CD8-positive, alpha-beta T cell (primary cell): ENCODE measurements at places on chromosomes 6 and 20. TPM values are rescaled to one million over a fixed set of nuclear protein-coding genes. Genes with fewer than 3 reads are reported as not detected.
A peak's percentile ranks its signal among the peaks of the same experiment; 100 is the strongest.

GRCh38 chr20:42775866-42776265, 413.8 kb downstream of the PTPRT start:
- no peak for DNase-seq

GRCh38 chr20:59047938-59048680, 5.5 kb upstream of the PRELID3B start:
- no peak for DNase-seq

DNA sequence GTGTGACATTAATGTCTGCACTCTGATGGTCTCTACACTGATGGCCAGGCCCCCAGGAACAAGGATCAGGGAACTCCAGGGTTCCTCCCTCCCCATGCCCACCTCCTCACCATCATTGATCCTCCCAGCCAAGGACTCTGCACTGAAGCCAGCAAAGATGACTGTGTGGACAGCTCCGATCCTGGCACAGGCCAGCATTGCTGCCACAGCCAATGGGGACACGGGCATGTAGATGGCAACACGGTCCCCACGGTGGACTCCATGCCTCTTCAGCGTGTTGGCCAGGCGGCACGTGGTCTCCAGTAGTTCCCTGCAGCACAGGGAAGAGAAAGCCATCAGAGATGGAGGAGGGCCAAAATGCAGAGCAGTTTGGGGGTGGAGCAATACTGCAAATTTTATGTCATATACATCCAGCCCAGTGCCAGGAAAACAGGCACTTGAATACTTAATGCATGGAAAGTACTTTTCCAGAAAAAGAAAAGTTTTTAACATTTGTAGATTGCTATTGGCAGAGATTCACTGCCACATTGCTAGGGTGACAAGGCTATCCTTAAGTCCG, 27.2 kb downstream of the ACSS1 start:
- DNase-seq: no peak

DNA sequence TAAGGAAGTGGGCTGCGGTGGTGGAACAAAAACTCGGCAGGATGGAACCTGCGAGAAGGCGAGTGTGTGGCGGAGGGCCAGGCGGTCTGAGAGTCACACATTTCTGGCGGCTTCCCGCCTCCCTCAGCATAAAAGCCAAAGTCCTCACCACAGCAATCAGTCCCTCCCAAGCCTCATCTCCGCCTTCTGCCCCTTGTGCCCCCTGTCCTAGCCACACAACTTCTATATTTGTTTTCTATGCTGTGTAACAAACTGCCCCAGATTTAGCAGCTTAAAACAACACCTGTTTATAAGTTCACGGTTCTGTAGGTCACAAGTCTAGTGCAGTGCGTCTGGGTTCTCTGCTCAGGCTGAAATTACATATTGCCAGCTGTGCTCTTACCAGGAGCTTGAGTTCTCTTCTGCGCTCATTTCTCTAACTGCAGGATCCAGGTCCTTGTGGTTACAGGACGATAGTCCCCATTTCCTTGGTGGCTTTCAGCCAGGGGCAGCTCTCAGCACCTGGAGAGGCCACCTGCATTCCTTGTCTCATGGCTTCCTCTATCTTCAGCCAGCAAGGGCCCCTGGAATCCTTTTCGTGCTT, 11.7 kb upstream of the SPO11 start:
- DNase-seq: no peak

GRCh38 chr6:106750946-106751345, 121.6 kb downstream of the QRSL1 start:
- DNase-seq: no peak

GRCh38 chr6:43391440-43392031, 22.1 kb upstream of the ZNF318 start:
- peak; percentile 54 for DNase-seq

GRCh38 chr20:44950368-44950767, 9.8 kb downstream of the TOMM34 start:
- no peak for DNase-seq

DNA sequence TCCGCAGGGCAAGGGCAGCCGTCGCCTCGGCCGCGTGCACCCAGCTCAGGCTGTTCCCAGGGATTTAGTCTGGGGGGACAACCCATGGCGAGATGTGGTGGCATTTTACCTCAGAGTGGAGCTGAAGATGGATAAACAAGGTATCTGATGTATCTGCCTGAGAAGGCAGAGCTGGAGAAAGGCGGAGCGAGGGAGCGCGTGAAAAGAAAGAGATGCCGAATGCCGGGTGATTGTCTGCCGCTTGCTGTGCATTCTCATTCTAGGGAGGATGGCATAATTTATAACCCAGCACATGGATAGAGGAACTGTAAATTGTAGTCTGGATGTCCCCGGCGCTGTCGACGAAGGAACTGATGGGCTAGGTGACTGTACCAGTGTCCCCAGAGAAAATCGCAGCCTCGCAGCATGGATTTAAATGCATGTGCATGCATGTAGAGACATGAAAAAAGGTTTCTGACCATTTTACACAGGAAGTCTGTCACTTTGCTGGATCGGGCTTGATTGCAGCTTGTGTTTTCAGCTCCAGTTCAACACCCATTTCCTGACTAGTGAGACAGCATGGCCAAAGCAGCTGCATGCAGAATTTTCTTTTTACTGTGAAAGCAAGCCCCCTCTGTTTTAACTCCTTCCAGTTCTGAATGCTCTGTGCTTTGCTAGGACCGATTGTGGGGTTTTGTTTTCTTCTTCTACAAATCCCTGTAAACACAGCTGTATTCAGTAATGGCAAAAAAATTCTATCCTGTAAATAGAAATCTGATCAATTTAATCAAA, 149.7 kb downstream of the PRL start:
- DNase-seq: no peak

DNA sequence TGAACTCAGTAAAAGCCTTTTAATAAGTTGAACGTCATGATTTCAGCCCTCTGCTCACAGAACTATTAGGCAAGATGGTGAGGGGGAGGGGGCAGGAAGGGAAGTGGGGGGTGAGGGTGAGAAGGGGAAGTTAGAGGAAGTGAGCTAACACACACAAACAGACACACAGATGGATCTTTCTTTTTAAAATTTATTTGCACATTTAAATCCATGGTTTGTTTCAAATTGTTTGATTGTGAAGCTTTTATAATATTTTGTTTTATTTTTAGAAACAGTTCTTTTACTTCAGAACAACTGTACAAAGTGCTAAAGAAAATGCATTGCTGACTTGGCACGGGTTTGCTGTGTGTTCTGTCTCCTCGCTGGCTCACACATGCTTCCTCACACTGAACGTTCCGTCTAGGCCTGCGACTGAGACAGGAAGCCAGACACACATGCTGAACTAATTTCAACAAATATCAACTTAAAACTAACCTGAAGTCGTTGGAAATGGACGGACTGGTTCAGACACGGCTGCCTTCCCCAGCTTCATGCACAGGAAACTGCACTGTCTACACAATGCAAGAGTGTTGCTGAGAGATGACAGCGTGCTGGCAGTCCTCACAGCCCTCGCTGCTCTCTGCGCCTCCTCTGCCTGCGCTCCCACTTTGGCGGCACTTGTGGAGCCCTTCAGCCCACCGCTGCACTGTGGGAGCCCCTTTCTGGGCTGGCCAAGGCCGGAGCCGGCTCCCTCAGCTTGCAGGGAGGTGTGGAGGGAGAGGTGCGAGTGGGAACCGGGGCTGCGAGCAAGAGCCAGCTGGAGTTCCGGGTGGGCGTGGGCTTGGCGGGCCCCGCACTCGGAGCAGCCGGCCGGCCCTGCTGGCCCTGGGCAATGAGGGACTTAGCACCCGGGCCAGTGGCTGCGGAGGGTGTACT, 8.1 kb upstream of the ZBP1 start:
- peak; percentile 40 for DNase-seq

- DNase-seq: no peak
These were observed 120.5 kb upstream of the ENPP5 start for GRCh38 chr6:46291275-46291633.

DNA sequence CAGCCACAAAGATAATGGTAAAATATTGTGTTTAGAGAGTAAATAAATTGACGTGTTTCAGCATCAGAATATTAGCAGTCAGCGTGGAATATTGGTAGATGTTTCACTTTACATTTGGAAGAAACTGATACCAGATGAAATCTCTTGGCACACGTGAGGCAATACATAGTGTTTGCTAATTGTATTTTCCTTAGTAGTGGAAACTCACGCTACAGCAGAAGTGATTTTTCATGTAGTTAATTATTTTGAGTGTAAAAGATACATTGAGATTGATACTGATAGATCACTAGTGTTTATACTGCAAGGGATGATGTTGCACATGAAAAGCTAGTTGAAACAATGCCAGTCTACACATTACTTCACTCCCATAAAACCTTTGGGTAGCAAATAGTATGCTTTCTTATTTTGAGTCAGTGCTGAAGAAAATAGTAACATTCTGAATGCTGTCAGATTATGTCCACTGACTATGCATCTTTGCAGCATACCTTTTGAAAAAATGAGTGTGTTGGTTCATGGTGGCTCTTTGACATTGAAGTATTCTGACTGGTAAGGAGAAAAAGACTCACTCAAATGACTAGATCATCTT, 59.3 kb downstream of the CD2AP start:
- DNase-seq: no peak

DNA sequence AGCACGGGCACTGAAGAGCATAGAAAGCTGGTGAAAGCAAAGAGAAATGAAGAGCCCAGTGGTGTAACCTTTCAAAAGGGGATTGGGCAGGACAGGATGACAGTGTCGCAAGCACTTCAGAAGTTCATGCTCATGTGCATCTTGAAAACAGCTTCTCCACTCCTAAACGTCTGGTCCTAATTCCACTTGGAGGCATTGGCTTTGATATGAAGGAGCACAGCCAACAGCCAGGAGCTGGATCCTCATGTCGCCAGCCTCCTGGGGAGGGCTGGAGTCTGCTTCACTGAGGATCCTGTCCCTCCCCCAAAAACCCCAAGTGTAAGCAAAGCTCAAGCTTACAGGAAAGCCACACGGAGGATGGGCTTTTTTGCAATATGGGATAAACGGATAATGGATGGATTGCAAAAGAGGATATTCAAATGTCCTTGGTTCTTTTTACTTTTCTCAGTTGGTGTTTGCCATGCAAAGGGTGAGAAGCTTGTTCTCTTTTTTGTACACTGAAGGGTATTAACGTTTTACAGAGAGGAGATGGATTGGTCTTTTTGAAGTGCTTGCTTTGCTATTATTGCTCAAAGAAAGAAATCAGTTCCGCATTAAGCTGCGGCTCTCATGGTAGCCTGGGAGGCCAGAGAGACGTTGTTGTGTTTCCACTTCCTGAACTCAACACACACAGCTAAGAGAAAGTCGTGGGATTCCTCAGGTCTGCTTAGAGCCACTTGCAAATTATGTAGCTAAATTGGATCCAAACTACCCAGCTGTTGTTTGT, 92.2 kb downstream of the SIM1 start:
- no peak for DNase-seq

DNA sequence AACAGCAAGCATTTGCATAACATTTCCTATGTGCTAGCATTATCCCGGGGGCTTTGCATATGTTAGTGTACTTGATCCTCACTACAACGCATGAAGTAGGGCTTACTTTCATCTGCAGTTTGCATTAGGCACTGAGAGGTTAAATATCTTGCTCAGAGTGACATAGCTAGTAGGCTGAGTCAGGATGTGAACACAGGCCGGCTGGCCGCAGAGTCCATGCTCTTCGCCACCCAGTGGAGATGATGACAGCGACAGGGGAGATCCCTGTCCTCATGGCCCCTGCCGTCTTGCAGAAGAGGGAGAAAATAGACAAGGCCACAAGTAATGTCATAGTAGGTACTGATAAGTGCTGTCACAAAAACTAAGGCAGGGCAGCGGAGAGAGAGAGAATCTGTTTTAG, 46.9 kb downstream of the LYRM4 start:
- no peak for DNase-seq

DNA sequence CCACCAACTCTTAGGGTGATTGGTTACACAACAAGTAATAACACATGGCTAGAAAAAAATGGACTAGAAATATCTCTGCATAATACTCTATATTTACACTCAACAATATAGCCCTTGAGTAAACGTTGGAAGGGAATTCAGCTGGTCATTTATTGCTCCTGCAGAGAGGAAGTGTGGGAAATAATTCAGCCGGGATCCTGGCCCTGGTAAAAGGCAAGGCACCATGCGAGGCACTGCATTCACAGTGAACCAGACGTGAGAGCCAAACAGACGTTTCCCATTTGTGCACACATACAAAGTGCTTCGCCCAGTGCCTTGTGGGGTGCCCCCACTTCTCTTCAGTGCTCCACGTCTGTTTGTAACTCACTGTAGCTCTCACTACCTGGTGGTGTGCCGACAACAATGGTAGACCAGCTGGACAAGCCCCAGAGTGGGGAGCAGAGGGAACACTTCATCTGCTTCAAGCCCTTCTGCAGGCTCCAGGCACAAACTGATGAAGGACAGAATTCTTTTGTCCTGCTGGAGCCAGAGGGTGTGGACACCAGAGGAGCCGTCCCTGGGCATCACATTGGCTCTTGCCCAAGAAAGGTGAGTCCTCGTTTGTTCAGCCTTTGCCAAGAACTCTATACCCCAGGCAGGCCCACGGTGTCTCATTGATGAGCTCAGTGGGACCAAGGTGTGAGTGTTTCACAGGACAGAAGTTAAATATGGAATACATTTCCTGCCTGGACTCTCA, 18.8 kb downstream of the SYNDIG1 start:
- DNase-seq: no peak

- DNase-seq: no peak
These were observed 90.1 kb downstream of the HIVEP2 start for GRCh38 chr6:142854589-142855488.

Gene SNRPB2
- total RNA-seq: 49.0 TPM

Gene RAMACL
- total RNA-seq: 0.31 TPM

Gene ADGRB3
- not detected for total RNA-seq

Gene CD164
- 221 TPM for total RNA-seq

Gene MAP1LC3A
- total RNA-seq: 19.4 TPM

Gene CALHM6
- 2.9 TPM for total RNA-seq

Gene SMPDL3A
- not detected for total RNA-seq

Gene WTAP
- 224 TPM for total RNA-seq
